Right atrium auricular region (tissue), 2 donors: ENCODE measurements at places on chromosomes 5 and 9. TPM values are rescaled to one million over a fixed set of nuclear protein-coding genes. Genes with fewer than 3 reads are reported as not detected.

Gene SOHLH1
- not detected for total RNA-seq

- no peak for DNase-seq
Measured at GRCh38 chr5:151589878-151590570, 1.1 kb downstream of the FAT2 start.

GRCh38 chr5:107671742-107672210 lies 1.0 kb upstream of the EFNA5 start:
- DNase-seq, result no peak

GRCh38 chr5:68086857-68087256 lies 128.7 kb upstream of the PIK3R1 start:
- DNase-seq, result no peak

- DNase-seq, result peak; percentile 86
Measured at GRCh38 chr9:5832538-5833529, at the start of gene ERMP1. TSS of gene ERMP1 (minus strand) at chr9:5833117. CDS start at chr9:5833027, 90 bp downstream.

Gene DBH
- total RNA-seq, result not detected

Gene ARHGEF28
- total RNA-seq, result 2.9 TPM

DNA sequence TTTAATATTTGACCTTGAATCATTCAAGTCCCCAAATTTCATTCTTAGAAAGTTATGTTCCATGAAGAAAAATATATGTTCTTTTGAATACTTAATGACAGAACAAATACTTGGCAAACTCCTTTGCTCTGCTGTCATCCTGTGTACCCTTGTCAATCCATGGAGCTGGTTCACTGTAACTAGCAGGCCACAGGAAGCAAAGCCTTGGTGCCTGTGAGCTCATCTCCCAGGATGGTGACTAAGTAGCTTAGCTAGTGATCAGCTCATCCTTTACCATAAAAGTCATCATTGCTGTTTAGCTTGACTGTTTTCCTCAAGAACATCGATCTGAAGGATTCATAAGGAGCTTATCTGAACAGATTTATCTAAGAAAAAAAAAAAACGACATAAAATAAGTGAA lies 65.4 kb downstream of the WDR41 start:
- no peak for DNase-seq

DNA sequence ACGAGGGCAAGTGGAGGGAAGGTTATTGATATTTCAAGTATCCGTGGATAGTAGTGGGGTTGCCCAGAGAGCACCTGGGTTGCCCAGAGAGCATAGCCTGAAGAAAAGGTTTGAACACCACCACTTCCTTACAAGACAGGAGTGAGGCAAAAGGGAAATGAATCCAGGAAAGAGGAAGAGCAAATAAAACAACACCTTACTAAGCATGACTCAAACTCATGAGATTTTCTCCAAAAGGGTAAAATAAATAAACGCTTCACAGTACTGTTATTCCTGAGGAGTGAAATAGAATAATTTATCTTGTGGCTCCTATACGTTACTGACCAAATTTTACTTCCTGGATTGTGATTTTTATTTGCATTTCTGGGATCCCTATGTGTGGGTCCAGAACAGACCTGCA lies 65.2 kb upstream of the PTPRD start:
- DNase-seq, result no peak

DNA sequence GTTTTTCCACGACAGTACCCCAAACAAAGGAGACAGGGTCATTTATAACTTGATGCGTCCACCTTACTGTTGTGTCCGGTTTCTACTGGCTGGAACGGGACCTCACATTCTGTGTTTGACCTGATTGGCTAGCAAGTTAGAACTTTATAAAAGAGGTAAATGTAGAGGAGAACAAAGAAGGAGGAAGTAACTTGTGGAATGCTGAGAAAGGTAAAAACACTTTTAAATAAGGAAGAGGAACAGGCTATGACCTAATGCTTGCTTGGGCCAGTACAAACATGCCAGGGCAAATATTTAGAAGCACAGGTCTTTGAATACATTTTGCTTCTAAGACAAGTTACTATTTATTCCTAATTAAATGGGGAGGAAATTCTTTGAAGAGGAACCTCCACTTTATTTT lies 251.6 kb downstream of the KIAA0825 start:
- DNase-seq, result no peak

Gene OR2V1
- total RNA-seq, result not detected

DNA sequence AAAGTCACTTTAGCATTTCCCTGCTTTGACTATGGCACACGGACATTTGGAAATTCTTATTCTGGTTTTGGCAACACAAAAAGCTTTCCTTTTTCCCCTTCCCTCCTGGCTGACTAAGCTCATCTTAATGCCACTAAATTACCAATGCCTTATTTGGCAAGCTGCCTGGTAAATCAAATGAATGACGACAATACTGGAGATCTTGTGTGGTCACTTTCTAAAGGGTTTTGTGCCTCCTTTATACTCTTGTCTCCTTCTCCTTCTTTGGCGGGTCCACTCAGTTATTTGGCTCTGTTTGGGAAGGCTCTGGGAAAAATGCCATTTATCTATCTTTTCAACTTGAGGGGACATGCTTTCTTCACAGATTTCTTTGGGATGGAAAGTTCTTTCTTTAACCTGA lies 34.9 kb downstream of the SH3GL2 start:
- no peak for DNase-seq

Gene GRM6
- total RNA-seq, result not detected

DNA sequence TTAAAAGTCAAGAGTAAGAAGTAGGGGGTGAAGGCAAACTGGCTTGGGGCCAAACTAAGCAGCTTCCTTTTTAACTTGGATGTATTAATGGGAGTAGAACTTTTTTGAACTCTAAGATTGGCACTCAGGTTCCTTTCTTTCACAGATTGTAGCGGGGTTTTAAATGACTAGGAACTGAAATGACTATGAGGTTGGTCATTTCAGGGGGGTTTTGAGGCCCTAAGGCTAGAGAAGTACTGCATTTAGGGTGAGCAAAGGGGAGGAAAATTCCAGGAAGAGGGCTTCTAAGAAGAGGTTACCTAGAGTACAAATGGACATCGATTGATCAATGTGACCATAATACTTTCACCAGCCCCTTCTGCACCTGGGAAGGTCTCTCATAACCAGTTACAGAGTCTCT lies 381.8 kb downstream of the MLLT3 start:
- no peak for DNase-seq

- DNase-seq, result no peak
Measured at GRCh38 chr9:125511789-125512660, 195.0 kb downstream of the MAPKAP1 start.

GRCh38 chr9:123085916-123086315 lies 52.4 kb downstream of the GPR21 start:
- no peak for DNase-seq

DNA sequence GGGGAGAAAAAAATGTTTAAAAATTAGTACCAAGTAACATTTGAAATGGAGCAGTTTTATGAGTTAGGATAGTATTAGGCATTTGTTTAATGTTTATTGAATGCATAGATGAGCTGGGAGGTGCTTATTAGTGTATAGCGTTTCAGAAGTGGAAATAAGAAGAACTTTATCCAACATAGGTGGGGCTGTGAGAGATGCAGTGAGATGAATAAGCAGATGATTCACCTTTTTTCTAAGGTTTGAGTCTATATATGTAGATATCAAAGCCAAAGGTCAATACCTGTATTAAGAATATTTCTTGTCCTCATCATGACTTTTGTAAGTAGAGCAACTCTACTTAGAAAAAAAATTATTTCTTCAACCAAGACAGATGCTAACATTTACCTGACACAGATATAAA lies 54.6 kb upstream of the POU4F3 start:
- DNase-seq, result no peak

DNA sequence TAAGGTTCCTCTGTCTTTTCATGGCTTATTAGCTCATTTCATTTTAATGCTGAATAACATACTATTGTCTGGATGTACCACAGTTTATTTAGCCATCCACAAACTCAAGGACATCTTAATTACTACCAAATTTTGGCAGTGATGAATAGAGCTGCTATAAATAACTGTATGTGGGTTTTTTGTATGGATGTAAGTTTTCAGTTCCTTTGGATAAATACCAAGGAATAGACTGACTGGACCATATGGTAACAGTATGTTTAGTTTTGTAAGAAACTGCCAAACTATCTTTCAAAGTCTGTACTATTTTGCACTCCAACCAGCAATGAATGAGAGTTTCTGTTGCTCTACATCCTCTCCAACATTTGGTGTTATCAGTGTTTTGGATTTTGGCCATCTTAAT lies 38.7 kb downstream of the SCAMP1 start:
- DNase-seq, result no peak

DNA sequence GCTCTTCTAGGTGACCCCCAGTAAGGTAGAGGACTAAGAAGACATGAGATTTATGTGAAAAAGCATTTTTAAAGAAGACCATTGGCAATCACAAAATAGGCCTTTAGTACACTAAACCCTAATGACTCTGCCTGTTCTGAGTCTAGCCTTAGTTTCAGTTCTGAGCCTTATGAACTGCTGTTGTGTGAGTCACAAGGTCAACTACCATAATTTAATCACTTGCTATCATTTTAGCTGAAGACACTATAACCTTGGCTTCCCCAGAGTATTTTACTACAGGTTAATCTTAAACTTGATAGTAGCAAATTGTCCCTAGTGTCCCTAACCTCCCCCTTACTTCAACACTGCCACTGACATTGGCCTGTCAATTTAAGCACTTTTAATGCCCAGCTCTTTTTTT lies 34.4 kb downstream of the APC start:
- no peak for DNase-seq

- no peak for DNase-seq
Measured at GRCh38 chr5:59358005-59358861, 535.3 kb downstream of the PDE4D start.

DNA sequence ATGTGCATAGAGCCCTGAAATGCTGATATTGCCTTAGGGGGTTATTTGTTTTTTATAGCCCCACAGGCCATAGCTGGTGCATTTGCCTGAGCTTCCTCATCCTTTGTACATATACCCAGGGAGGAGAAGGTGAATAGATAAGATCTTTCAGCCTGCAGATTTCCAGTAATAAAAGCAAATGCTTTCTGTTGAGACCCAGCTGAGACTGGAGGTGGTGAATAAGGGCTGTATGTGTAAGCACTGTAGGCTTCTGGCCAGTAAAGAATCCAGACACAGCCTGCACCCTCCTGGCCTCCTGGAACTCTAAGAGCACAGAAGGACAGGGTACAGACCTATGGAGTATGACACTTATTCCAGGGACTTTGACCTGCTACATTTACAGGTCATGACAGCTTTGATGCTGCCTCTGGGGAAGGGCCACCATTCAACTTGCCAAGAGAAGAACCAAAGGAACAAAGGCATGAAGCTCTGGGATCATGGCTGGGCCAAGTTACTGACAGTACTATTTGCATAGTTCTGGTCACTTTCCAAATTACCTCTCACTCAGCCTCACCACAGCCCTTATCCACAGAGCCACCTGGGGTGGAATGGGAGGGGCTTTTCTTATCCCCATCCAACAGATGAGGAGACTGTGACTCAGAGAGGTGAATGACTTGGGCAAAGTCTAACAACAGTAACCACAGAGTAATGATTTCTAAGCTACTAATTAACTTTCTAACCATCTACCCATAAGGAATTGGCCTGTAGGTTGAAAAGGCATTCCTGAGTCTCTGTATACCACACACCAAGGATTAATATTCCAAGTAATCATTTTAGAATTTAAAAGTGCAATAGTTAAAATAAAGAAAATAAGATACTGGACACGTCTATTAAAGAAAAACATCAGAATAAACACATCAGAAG lies 604.5 kb upstream of the KLF4 start:
- no peak for DNase-seq

GRCh38 chr5:154967421-154968024 lies 26.6 kb downstream of the MRPL22 start:
- no peak for DNase-seq

DNA sequence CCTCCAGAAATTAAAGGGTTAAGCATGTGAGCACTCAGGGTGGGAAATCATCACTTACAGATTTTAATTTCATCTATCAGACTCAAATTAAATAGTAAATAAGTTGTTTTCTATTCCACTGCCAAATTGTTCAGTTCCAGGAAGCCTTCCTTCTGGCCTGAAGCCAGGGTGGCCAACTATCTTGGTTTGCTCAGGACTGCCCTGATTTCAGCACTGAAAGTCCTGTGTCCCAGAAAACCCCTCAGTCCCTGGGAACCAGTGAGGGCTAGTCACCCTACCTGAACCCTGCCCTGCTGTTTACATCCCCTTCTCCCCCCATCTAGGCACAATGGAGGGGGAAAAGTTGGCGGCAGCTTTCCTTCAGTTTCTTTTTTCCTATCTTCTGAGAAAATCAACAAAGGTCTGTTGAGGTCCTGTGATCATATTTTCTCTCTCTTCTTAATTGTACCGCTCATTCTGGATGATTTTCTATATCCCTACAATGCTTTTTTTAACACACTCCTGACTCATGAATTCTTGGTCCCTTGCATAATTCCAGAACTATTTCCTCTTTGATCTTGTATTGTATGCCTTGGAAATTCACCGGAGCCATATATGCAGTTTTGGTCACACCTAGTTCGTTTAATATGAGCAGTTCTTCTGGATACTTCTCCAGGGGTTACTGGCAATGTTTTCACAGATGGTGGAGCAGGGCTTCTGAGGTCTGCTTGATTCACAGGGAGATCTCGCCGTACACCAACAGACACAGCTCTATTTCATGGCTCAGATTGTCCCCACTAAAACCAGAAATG lies 103.8 kb downstream of the MAP1B start:
- no peak for DNase-seq

DNA sequence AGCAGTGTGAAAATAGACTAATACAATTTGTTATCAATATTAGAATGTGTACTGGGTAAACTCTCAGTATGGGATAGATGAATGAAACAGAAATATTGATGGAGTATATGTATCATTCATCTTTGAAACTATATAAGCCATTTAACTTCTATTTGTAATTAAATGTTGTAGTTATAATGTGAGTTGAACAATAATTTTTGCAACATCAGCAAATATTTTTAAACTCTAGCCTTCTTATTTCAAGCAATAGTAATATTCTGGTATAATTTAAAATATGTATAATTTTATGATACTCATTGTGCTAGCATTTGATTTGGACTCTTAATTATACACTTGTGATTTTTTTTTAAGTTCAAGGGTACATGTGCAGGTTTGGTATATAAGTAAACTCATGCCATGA lies 59.6 kb upstream of the RGMB start:
- no peak for DNase-seq

Gene TMOD1
- total RNA-seq, result 122 TPM

- DNase-seq, result no peak
Measured at GRCh38 chr9:106758911-106759310, 104.1 kb upstream of the ZNF462 start.

Gene INSL6
- not detected for total RNA-seq

- DNase-seq, result no peak
Measured at GRCh38 chr5:17157294-17157693, 60.1 kb upstream of the BASP1 start.

GRCh38 chr9:113989017-113989713 lies 88.9 kb downstream of the AMBP start:
- peak; percentile 89 for DNase-seq

DNA sequence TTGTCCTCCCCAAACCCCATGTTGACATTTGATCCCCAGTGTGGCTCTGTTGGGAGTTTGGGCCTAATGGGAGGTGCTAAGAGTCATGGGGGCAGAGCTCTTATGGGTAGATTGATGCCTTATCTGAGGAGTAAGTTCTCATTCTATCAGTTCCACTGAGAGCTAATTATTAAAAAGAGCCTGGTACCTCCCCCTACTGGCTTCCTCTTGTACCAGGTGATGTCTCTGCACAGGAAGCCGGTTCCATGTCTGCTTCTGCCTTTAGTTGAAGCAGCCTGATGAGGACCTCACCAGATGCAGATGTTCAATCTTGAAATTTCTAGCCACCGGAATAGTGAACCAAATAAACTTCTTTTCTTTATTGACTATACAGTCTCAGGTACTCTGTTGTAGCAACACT lies 10.8 kb downstream of the GABRB2 start:
- DNase-seq, result no peak

- no peak for DNase-seq
Measured at GRCh38 chr5:89849830-89850512, 559.6 kb downstream of the CETN3 start.
